Activated naive CD8-positive, alpha-beta T cell treated with anti-CD3 and anti-CD28 coated beads for 36 hours (primary cell): ENCODE measurements at places on chromosomes 2 and 18. TPM values are rescaled to one million over a fixed set of nuclear protein-coding genes. Genes with fewer than 3 reads are reported as not detected.

The SGPP2 gene
- total RNA-seq = 3.1 TPM

The FSHR gene
- total RNA-seq = not detected

The CAVIN2 gene
- not detected for total RNA-seq

The IL18RAP gene
- 5.3 TPM for total RNA-seq

The MRPL30 gene
- total RNA-seq = 35.8 TPM

The CGREF1 gene
- total RNA-seq = 8.8 TPM

The EMILIN1 gene
- total RNA-seq = 0.76 TPM

The TP53I3 gene
- 1.8 TPM for total RNA-seq

The UGT1A6 gene
- total RNA-seq = not detected

The NAPG gene
- total RNA-seq = 29.6 TPM

The SERPINB10 gene
- 0.14 TPM for total RNA-seq

The LANCL1 gene
- total RNA-seq = 45.2 TPM

The TXNDC2 gene
- total RNA-seq = not detected

The HS1BP3 gene
- total RNA-seq = 5.9 TPM

The VWC2L gene
- total RNA-seq = not detected

The CRYGD gene
- not detected for total RNA-seq

The RFX8 gene
- total RNA-seq = not detected

The MAPK4 gene
- total RNA-seq = not detected

The SERPINB13 gene
- total RNA-seq = not detected

The CD8B gene
- 260 TPM for total RNA-seq
